ENCODE measurements at places on chromosomes 6 and 20.

DNA sequence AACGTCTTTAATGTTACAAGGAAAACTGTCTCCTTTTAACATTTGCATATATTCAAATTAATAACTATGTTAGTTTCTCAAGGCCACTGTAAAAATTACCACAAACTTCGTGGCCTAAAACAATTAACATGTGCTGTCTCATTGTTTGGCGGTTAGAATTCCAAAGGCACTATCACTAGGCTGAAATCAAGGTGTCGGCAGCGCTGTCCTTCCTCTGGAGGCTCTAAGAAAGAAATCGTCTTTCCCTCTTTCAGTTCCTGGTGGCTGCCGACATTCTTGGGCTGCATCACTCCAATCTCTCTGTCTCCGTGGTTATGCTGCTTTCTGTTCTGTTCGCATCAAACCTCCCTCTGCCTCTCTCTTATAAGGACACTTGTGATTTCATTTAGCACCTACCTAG lies 4.2 kb downstream of the TPD52L1 start:
- no peak for DNase-seq

- DNase-seq, result no peak
Observed at GRCh38 chr6:24766680-24767462, 7.9 kb upstream of the GMNN start.

GRCh38 chr20:53390770-53391169 lies 202.9 kb downstream of the ZNF217 start:
- DNase-seq, result no peak

- no peak for DNase-seq
Observed at GRCh38 chr6:113960795-113961194, 10.2 kb downstream of the HDAC2 start.

DNA sequence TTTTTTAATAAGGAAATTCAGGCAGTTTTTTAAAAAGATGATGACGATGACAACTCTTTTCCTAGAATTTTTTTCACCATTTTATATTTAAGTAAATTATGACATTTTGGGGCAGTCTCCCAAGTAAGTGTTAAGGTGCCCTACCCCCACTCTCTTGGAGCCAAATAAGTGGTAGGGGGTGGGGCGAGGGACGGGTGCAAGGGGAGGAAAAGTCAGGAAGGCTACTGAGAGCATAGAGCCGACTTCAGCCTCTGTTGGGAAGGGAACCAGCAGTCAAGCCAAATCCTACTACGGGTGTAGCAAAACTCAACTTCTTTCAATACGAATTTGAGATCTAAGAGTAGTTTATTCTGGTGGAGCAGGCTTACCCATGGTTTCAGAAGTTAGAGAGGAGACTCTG lies 54.4 kb downstream of the KIZ start:
- DNase-seq, result no peak

All from cortex of kidney (tissue), 1 donor.